ENCODE measurements at places on chromosomes 5 and 9. TPM values are rescaled to one million over a fixed set of nuclear protein-coding genes. Genes with fewer than 3 reads are reported as not detected.

The HMMR gene
- 28.1 TPM for total RNA-seq

The CTSL gene
- 686 TPM for total RNA-seq

The OR13F1 gene
- total RNA-seq, result not detected

The GARIN3 gene
- total RNA-seq, result not detected

The PCDHB4 gene
- total RNA-seq, result 0.11 TPM

The NUTM2G gene
- total RNA-seq, result not detected

The POU5F2 gene
- total RNA-seq, result not detected

The PRR16 gene
- not detected for total RNA-seq

The GRXCR2 gene
- total RNA-seq, result not detected

The RAB3C gene
- total RNA-seq, result not detected

The ZER1 gene
- total RNA-seq, result 15.3 TPM

The ETF1 gene
- 131 TPM for total RNA-seq

The SLC6A19 gene
- 0.08 TPM for total RNA-seq

The ITGA2 gene
- total RNA-seq, result 17.6 TPM

The SLC34A3 gene
- total RNA-seq, result 0.11 TPM

The SLC6A18 gene
- total RNA-seq, result not detected

The PDE8B gene
- total RNA-seq, result 1.7 TPM

The BTNL8 gene
- total RNA-seq, result not detected

The GCNT4 gene
- 0.35 TPM for total RNA-seq

The TRPM3 gene
- total RNA-seq, result not detected

The CCNO gene
- total RNA-seq, result 8.3 TPM

The PCDHB5 gene
- 1.4 TPM for total RNA-seq

The IRX4 gene
- total RNA-seq, result 0.25 TPM

The PCDHB15 gene
- 0.05 TPM for total RNA-seq

The OSMR gene
- 51.6 TPM for total RNA-seq

Data from A549 treated with GW870086 at 1 μM for 4 hours (cell line).